Brain pericyte (primary cell): ENCODE measurements at places on chromosomes 11 and 22.
A peak's percentile ranks its signal among the peaks of the same experiment; 100 is the strongest.

- DNase-seq, result no peak
Measured at GRCh38 chr22:25419247-25420113, 145.0 kb upstream of the GRK3 start.

- no peak for DNase-seq
Measured at GRCh38 chr11:131544591-131544990, 174.2 kb downstream of the NTM start.

DNA sequence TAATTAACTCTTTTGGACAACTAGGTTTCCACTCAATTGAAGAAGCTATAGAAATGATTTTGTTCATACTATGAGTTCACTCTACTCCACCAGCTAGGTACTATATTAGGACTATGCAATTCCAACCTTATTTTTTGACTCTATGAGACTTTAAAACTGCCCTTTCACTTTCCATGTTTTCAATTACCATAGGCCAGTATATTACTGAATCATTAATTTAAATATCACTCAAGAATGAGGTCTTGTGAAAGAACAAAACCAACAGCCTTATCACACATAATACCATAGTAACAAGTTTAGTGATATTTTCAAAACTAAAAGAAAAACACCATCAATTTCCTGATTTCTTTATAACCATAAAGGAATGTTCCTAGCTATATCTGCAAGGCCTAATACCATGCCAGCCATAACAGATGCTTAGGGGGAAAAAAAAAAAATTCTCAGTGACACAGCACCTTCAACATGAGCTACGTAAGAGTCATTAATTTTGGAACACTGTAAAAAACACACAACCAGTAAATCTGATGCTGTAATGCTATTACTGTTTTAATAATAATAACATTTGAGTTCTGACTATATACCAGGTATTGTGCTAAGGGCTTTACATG lies 6.1 kb downstream of the DCUN1D5 start:
- DNase-seq, result no peak

DNA sequence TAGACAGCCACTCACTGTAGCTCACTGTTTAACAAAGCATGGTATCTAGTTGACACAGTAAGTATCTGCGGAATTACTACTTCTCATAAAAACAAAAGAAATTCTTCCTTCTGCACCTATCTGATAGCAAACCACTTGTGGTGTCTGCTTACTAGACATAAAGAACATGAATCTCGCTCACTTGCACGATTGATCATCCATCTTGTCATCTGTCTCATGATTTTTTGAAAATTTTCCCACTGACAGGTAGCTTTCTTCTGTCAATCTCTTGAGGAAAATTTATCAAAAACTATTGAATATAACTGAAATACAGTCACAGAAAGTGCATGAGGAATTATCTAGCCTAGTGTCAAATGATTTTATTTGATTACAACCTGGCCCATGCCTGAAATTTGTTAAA lies 291.6 kb upstream of the ANO3 start:
- no peak for DNase-seq

DNA sequence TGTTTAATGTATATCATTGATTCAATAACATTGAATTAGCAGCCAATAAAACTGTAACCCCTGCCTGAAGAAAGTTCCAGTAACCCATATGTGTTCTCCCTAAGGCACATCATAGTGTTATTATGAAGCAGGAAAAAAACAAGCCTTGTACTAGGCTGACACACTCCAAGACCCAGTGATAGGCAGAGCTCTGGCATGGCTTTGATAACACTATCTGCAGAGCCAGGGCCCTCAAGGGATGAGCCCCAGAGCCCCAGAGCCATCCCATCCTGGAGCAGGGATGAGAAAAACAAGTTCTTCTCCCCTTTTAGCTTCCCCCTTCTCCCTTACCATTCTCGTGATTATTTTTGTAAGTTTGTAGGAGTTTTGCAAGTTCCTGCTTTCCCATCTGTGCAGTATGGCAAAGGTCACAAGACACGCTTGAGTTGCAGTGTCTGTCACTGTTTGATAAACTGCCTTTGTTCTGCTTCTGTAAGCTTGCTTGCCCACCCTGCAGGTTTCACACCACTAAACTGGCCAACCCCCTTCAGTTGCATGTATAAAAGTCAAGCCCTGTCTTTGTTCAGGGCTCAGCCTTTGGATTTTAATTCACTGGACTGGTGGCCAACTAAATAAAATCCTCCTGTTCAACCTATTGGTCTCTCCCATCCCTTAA lies 22.3 kb upstream of the GUCY1A2 start:
- DNase-seq, result peak; percentile 25

DNA sequence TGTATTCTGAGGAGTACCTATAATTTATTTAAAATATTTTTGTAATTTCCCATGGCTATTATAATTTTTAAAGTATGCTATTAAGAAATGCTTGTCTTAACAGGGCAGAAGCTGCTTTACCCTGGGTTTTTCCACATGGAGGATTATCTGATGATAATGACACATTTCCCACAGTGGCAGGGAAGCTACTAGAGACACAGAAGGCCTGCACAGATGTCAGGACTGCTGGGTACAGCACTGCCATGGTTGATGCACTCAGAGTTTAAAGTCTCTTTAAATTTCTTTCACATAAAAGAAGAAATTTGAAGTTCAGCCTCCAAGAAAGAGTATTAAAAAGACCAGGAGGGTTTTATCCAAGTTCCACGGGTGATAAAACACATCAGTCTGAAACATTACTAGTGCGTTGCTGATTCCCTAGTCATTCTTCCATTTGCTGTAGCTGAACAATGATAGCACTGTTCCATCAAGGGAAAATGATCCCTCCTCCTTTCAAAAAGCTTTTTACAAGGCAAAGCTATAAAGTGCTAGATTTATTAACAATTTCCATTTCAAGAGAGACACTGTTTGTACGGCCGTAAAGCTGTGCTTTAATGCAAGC lies 363.0 kb downstream of the CNTN5 start:
- DNase-seq, result no peak

DNA sequence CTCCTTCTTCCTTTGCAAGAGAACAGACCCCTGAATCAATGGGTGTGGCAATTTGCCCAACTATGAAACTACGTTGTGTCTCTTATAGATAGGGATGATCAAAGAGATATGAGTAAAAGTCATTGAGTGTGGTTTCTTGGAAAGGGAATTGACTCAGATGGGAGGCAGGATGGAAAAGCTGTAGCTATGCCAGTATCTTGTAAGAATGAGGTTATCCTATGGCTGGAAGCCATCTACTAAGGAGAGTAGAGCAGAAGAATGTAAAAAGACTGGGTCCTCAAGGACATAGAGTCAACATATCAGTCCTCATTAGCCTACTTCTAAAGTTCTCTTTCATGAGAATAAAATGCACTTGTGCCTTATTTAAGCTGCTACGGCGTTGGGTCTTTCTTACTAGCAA lies 78.9 kb upstream of the POU2AF2 start:
- DNase-seq, result no peak

DNA sequence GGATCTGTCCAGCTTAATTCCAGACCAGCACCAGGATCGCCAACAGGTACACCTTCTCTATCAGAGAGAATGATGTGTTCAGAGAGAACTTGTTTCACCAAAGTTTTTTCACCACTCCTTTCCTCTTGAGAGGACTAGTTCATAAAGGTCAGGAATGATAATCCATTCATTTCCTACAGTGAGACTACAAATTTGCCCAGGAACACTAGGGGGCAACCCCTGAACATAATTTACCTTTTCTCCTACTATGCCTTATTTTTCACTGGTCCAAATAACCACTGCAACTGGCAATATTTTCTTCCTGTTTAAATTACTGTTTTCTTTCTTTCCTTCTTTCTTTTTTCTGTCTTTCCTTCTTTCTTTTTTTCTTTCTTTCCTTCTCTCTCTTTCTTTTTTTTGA lies 22.5 kb downstream of the CAVIN3 start:
- DNase-seq, result no peak

DNA sequence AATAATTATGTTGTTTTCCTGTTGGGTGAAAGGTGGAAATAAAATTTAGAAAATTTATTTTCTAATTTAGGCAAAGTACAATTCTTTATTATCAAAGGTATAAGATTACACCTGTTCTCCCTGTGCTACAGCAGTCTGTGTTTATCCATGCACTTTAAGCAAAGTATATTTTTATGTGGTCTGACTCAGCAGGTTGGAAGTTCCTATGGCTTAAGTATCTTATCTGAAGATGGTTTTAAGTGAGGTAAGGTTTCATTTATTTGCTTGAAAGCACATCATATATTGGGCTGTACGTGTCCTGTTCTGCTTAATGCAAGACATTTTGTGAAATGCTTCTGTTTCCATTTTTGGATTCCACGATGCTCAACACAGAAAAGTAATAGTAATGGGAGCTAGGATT lies 14.6 kb downstream of the PPME1 start:
- DNase-seq, result no peak

- DNase-seq, result no peak
Measured at GRCh38 chr11:3840004-3840869, 522 bp downstream of the RHOG start.

DNA sequence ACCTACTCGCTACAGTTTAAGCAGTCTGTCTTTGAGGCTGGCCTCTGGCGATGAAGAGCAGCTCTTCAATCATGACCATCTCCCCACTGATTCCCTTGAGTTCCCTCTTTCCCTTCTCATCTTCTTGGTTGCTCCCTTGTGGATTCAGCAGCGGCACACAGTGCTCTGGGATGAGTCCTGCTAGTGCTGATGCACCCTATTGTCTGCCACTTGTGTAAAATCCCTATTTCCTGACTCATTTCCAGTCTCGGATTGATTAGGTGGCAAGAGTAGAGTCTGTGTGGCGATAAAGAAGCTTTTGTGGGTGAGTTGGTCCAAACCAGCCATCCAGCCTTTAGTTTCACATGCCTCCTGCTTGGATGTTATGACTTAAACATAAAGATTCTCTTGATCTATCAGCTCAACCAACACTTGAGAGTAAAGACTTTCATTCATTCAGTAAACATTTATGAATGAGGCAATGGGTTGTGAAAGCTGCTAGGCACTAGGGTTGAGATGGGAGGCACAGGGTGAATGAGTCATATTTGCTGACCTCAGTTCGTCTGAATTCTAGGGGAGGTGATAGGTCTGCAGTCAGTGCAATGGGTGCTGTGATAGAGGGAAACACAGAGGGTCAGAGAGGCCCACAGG lies 219.4 kb upstream of the RAG2 start:
- no peak for DNase-seq

- DNase-seq, result no peak
Measured at GRCh38 chr11:31259797-31260196, 109.7 kb downstream of the DCDC1 start.

DNA sequence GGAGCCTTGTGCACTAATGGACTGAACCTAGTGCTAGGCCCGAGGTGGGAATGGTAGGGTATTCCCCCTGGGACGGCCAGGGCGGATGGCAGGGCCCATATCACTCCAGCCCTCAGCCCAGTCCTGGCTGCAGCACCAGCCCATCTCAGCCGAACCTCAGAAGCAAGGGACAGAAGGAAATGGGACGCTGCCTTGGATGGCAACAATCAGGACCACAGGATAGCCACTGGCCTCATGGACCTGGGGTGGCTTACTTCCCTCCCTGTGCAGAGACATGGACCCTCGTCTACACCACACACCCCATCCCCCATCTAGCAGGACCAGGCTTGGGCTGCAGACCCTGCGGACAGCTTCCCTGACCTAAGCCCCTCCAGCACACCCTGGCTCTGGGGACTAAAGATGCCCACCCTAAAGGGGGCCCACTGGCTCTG lies 24.1 kb downstream of the ARVCF start:
- DNase-seq, result no peak

DNA sequence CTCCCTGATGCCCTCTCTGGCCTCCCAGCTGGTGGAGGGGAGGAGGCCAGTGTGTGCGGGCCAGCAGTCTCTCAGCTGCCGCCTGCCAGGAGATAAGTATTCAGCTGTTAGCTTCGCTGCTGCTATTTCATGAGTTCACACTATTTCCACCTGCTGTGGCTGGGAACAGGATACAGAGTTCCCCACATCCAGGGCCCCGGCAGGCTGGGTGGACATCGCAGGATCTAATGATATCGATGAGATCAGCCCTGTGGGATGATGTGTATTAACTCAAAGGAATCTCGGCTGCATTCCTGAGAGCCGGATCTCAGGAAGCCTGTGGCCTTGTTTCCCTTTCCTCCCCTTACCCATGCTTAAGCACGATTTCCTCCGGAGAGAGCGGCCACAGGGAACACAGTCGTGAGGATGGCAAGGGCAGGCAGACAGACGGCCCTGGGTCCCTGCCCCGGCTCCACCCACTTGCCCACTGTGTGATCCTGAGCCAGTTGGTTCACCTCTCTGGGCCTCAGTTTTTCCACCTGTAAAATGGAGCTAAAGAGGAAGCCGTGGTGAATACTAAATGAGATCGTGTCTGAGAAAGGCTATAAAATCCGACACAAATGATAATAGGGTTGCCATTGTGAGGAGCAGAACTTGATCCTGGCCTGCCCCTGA lies 6.5 kb upstream of the PVALB start:
- DNase-seq, result no peak

DNA sequence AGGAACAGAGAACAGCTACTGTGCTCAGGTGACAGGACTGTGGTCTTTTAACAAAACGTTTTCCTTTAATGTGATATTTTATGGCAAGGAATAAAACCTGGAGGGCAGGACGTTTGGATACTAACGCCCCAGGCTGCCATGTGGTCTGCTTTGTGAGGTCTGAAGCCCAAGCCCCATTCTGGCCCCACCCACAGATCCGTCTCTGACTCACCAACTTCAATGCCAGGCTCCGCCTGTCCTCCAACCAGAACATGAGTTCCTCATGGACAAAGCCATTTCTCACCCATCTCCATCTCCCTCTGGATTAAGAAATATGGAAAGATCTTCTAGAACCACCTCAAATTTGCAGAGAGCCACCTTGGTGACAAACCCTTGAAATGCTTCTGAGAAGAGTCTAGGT lies 148.8 kb downstream of the CRYBB2 start:
- no peak for DNase-seq

GRCh38 chr11:27410272-27410671 lies 47.3 kb upstream of the CCDC34 start:
- DNase-seq, result no peak

GRCh38 chr22:48578138-48579042 lies 1249.3 kb downstream of the BRD1 start:
- DNase-seq, result no peak

DNA sequence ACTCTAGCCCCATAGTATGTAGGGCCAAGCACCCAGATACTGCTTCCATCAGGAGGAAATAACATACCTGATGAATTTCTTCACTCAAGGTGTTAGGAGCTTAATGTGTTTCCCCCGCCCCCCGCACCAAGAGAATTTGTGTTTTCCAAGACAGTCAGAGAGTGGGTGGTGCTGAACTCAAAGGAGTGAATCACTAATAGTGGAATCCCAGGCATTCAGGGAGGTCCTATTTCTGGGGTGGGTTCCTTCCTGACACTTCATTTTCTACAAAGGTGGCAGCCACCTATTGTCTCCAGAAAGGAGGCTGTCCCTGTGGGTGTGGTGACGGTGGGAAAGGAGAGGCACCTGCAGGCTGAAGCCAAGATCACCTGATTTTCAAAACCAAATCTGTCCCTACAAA lies 50.8 kb upstream of the ELF5 start:
- no peak for DNase-seq
